Osteoblast (primary cell): ENCODE measurements at places on chromosomes 3 and 15. TPM values are rescaled to one million over a fixed set of nuclear protein-coding genes. Genes with fewer than 3 reads are reported as not detected.

- H3K4me1 ChIP-seq: no peaks in the 10 kb centered on the region
- H3K36me3 ChIP-seq: no peaks in the 10 kb centered on the region
- H3K27ac ChIP-seq: no peak overlapping the region
- DNase-seq: no peak
- H3K4me3 ChIP-seq: no peak overlapping the region
Measured at GRCh38 chr3:97647441-97647982, 117.0 kb upstream of the ARL6 start.

DNA sequence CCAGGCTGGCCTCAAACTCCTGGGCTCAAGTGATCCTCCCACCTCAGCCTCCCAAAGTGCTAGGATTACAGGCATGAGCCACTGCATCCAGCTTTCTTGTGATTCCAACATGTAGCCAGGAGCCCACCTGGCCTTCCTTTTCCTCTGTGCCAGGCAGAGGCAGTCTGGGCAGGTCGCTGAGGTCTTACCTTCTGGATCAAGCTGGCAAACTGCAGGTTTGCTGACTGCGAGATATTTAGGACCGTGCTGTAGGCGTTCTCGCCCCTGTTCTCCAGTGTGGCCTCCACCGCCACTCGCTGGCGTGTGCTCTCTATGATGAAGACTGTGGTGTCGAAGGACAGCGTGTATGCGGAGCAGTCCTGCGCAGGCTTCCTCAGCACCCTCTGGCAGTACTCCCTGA, 42.5 kb downstream of the FEM1B start:
- no peaks in the 10 kb centered on the region for H3K27me3 ChIP-seq
- H3K4me1 ChIP-seq: no peaks in the 10 kb centered on the region
- DNase-seq: no peak
- peaks cover 96% of the 10 kb centered on the region for H3K36me3 ChIP-seq
- no peak overlapping the region for H3K4me3 ChIP-seq

DNA sequence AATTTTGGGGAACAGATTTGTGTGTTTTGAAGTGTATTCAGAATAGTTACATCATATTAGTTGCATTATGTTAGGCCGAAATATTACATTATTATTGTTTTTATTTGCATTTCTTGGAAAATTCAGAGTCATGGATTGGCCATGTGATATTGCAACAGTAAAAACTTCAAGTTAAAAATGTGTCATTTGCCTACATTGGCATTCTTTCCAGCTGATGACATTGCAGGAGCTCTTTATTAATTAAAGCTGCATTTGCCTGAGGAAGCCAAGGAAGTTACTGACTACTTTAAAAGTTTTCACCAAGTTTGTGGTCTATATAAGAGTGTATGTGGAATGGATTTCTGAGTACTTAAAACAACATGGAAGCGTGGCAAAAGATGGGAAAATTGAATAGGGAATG, 726.4 kb upstream of the SGO1 start:
- DNase-seq: no peak
- no peak overlapping the region for H3K27ac ChIP-seq
- H3K4me3 ChIP-seq: no peak overlapping the region
- no peaks in the 10 kb centered on the region for H3K36me3 ChIP-seq

DNA sequence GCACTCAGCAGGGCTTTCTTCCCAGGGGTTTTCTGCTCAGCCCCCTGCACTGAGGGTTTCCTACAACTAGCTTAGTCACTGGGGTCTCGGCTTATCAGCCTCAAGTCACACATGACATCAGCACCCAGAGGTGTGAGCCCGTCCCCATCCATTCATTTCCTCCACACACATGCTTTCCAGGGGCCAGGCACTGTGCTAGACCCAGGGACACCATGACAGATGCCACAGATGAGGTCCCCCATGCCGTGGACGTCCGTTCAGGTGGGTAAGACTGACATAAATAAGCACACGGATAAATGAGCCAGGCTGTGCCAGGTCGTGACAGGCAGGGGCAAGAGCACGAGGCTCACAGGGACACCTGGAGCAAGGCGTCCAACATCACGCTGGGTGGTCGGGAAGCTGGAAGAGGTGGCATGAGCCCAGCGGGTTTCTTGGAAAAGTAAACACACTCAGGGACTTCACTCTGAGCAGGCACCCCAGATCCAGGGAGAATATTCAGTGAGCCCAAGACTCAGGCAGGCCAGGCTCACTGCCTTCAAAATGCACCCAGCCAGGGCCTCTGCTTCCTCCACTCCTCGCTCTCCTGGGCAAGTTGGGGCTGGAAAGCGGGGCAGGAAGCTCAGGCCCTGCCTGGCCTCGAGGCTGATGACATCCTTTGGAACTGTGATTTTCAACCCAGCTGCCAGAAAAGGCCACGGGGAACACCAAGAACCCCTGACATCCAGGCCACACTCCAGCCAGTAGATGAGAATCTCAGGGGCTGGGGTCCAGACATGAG, 139.3 kb downstream of the CHSY1 start:
- H3K27me3 ChIP-seq: no peaks in the 10 kb centered on the region
- H3K27ac ChIP-seq: no peak overlapping the region
- no peaks in the 10 kb centered on the region for H3K36me3 ChIP-seq

- peak overlapping the region; percentile 49 for H3K27ac ChIP-seq
- H3K4me1 ChIP-seq: peaks cover 24% of the 10 kb centered on the region
- DNase-seq: no peak
- H3K4me3 ChIP-seq: no peak overlapping the region
- H3K27me3 ChIP-seq: no peaks in the 10 kb centered on the region
Measured at GRCh38 chr3:111748132-111748531, 110.9 kb upstream of the PHLDB2 start.

DNA sequence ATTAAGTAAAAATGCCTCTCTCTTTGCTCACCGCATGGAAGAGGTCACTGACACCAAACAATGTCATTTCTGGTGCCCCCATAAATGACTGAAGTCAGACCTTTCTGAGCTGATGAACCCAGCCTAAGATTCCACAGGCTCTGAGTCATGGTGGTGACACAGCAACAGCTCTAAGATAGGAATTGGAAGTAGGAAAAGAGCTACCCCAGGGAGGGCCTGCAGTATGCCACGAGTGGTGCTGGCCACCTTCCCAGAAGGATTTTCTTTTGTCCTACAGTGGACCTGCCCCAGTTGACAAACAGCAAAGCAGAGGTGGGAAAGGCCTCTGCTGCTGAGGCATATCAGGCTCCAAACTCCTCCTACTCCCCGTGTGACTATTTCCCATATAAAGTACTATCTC, 208.1 kb downstream of the MINAR1 start:
- no peaks in the 10 kb centered on the region for H3K27me3 ChIP-seq
- H3K27ac ChIP-seq: peak overlapping the region; percentile 23
- DNase-seq: peak; percentile 58
- H3K4me1 ChIP-seq: peaks cover 29% of the 10 kb centered on the region
- H3K4me3 ChIP-seq: no peak overlapping the region
- H3K36me3 ChIP-seq: no peaks in the 10 kb centered on the region

GRCh38 chr15:66023311-66023972, 154.2 kb downstream of the RAB11A start:
- no peak for DNase-seq
- H3K27ac ChIP-seq: no peak overlapping the region
- H3K27me3 ChIP-seq: peaks cover 18% of the 10 kb centered on the region
- H3K4me1 ChIP-seq: no peaks in the 10 kb centered on the region
- no peaks in the 10 kb centered on the region for H3K36me3 ChIP-seq

DNA sequence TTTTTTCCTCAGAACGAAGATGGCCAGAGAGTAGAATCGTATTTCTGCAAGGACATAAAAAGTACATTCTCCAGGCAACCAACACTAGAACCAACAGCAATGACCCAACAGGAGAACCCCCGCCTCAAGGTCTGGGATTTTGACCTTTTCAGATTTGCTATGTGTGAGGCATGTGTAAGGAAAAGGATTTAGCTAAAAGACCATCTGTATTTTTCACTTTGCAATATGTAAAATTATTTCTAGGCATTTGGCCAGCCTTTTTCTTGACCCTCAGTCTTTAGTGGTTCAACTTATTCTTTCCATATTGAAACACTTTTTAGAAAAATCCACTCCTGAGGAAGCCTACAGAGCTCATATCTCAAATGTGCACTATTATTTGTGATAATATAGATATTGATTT, 219.2 kb upstream of the GOLGA6L4 start:
- no peak for DNase-seq
- H3K36me3 ChIP-seq: no peaks in the 10 kb centered on the region
- no peak overlapping the region for H3K27ac ChIP-seq
- H3K4me3 ChIP-seq: no peak overlapping the region
- no peaks in the 10 kb centered on the region for H3K4me1 ChIP-seq

DNA sequence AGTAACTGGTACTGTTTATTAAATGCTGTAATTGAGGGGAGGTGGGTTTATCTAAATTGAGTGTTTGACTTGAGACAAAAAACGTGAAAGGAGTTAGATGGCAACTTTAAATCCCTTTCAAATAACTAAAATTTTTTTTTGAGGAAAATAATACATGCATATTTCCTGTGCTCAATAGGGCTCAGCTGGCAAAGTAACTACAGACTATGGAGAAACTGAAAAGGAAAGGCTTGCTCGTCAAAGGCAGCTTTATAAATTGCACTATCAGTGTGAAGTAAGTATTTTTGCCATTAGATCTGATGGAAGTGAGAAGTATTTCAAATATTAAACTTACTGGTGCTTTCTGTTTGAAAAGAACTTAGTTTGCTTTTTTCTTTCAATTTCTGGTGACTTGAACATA, 72.2 kb downstream of the DZIP3 start:
- DNase-seq: no peak
- peak overlapping the region; percentile 42 for H3K4me3 ChIP-seq
- H3K36me3 ChIP-seq: no peaks in the 10 kb centered on the region
- H3K4me1 ChIP-seq: no peaks in the 10 kb centered on the region

SCAMP5 gene
- total RNA-seq: 0.88 and 1.8 TPM in 2 replicates

HHLA2 gene
- not detected in 2 replicates for total RNA-seq
